Retinal pigment epithelial cell (primary cell): ENCODE measurements at places on chromosomes 11 and 22.

DNA sequence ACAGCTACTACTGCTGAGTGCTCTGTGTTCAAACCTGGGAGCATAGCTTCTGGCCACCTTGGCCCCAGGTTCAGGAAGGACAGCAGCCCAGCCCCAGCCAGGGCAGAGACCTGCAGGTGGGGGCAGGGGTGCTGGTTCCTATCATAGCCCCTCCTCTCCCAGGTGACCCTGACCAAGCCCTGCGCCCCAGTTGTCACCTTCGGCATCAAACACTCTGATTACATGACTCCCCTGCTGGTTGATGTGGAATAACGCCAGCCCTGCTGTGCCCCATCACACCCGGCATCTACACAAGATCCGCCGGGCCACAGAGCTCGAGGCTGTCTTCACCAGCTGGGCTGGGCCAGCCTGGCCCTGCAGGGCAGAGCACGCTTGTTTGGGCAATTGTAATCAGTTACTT is 6.9 kb downstream of the SCGB1C1 start:
- no peak for DNase-seq

GRCh38 chr11:77300695-77301094 is 791 bp downstream of the GDPD4 start:
- no peak for DNase-seq

- DNase-seq, result no peak
Measured at GRCh38 chr11:105189581-105189980, 50.0 kb upstream of the CARD18 start.

- no peak for DNase-seq
Measured at GRCh38 chr11:122756417-122756816, 81.9 kb upstream of the CRTAM start.

- DNase-seq, result no peak
Measured at GRCh38 chr11:45365961-45366618, 79.9 kb upstream of the SYT13 start.

GRCh38 chr11:26571861-26572654 is at the start of gene MUC15:
MUC15 (minus strand) TSS chr11:26572263; CDS start chr11:26567094, 5,169 bp downstream.
- DNase-seq, result no peak

DNA sequence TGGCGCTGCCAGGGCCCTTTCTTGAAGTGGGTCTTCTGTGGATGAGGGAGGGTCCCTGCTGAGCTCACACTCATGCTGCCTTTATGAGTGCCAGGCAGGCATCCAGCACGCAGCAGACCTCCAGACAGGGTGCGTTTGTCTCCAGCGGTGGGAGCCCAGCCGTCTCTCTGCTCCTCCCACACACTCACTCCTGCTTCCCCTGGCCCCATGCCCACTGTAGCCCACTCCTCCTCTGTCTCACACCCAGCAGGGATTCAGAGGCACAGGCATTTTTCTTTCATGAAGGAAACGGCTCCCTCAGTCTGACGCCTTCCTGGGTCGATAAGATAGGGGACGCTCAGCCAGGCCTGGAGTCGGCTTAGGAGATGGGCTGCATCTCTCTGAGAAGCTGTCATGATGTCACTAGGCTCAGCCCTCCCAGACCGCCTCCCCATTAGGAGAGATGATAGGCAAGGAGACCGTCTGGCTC is 183.9 kb upstream of the NCAM1 start:
- no peak for DNase-seq

DNA sequence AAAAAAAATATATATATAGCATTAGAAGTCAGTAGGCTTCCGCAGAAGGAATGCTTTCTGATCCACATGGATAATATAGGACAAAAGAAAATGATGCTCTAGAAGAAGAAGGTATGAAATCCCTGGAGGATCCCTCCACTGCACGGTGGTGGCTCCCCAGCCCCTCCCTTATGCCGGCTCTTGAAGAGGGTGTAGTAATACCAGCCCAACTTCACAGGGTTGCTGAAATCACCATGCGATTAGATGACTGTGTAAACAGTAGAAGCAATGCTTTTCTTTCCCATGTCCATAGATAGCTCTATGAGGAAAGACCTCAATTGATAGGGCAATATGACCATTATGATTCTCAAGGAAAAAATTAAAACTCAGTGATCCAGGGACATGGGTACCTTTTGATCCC is 3.2 kb upstream of the ETS1 start:
- DNase-seq, result no peak

DNA sequence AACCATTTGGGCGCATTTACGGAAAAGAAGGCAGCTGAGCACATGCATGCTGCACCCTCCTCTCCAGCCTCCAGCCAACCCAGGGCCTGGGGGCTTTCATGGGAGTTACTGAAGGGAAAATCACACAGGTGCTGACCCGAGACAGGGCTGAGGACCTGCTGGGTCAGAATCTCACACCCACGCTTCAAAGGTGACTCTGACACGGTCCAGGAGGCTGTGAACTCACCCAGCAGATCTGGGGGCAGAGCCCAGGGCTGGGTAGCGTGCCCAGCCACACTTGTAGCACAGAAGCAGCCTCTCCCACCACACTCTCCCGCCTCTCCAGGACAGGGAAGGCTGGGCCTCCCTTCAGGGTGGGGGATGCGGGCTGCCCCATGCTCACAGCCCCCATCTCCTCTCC is 347.6 kb downstream of the CTTN start:
- DNase-seq, result no peak

- DNase-seq, result no peak
Measured at GRCh38 chr11:113908098-113908497, 3.5 kb downstream of the HTR3B start.

DNA sequence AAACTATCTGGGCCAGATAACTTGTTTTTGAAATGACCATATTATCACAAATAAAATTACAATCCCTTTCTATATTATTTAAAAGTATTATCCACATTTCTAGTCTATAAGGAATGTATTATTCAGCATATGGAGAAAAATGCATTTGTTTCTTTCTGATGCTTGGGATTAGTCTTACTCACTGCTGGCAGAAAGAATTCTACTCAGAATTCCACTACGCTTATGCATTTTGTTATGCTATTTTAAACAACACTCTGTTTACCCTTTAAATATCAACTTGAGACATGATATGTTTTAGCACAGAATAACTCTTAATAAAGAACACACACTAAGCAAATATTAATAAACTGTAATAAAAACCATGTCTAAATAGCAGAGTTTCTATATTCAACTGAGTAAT is 77.6 kb upstream of the ANO3 start:
- DNase-seq, result no peak

GRCh38 chr11:90818196-90818745 is 595.4 kb upstream of the CHORDC1 start:
- DNase-seq, result no peak

DNA sequence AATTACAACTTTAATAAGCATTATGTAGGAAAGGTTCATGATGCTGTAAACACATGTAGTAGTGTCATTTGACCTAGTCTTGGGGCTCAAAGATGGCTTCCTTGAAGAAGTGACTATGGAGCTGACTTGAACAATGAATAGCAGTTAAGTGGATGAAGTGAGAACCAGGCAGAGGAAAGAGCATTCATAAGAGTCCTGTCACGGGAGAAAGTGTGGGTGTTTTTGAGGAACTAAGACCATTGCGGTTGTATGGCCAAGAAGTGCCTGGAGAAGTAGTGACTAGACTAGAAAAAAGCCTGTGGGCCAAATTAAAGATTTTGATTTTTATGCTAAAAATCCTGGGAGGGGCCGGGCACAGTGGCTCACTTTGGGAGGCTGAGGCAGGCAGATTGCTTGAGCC is 7.2 kb upstream of the IL18BP start:
- DNase-seq, result no peak
